ENCODE measurements at places on chromosomes 13 and 19.

DNA sequence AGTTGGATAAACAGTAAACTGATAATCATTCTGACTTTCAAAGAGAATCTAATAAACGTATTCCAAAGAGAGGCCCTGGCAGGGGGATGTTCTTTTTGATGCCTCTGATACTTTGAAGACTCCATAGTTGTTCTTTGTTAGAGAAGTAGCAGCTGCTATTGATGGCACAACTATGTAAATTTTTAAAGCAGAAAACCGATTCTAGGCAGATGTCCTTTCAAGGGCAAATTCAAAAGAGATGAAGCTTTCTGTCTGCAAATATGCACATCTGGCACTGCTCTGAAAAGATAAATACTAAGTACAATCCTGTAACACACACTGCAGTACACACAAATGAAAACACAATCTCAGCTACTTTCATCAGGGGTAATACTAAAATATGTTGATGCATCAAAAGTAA lies 250.1 kb downstream of the VWA8 start:
- no peak for DNase-seq

DNA sequence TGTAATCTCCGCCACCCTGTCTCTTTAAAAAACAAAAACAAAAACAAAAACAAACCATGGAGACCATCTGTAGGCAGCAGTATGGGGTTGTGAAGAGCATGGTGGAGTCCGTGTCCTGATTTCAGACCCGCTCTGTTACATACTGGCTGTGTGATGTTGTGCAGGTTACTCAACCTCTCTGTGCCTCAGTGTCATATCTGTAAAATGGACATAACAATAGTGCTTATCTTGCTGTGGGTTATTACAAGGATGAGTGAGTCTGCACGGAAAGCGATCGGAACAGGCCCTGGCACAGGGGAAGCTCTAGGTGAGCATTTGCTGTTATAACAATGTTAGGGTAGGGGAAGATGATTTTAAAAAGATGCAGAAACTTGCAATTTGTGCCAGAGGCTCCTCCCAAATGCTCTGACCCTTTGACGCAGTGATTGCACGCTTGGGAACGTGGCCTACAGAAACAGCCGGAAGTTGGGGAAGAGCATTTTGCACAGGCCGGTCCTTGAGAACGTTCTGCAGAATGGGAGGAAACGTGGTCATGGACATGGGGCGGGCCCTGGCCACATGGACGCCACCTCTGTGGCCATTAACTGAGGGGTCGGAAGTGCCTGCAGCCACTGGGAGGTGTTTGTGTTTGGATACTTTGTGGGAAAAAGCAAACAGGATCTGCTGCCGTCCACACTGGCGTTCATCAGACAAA lies 15.7 kb upstream of the SELENOW start:
- DNase-seq = no peak

- DNase-seq = no peak
Observed at GRCh38 chr13:35857769-35858168, 273.4 kb downstream of the DCLK1 start.

GRCh38 chr13:67421475-67421874 lies 191.3 kb upstream of the PCDH9 start:
- no peak for DNase-seq

GRCh38 chr13:46962281-46962941 lies 65.6 kb upstream of the HTR2A start:
- no peak for DNase-seq

DNA sequence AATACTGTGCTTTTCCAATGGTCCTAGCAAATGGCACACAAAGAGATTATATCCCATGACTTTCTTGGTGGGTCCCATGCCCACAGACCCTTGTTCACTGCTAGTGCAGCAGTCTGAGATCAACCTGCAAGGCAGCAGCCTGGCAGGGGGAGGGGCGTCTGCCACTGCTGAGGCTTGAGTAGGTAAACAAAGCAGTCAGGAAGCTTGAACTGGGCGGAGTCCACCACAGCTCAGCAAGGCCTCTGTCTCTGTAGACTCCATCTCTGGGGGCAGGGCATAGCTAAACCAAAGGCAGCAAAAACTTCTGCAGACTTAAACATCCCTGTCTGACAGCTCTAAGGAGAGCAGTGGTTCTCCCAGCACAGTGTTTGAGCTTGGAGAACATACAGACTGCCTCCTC lies 82.9 kb downstream of the ZNF737 start:
- no peak for DNase-seq

GRCh38 chr13:102361113-102361512 lies 40.7 kb downstream of the FGF14 start:
- no peak for DNase-seq

- no peak for DNase-seq
Observed at GRCh38 chr13:114135731-114136171, 3.3 kb upstream of the RASA3 start.

DNA sequence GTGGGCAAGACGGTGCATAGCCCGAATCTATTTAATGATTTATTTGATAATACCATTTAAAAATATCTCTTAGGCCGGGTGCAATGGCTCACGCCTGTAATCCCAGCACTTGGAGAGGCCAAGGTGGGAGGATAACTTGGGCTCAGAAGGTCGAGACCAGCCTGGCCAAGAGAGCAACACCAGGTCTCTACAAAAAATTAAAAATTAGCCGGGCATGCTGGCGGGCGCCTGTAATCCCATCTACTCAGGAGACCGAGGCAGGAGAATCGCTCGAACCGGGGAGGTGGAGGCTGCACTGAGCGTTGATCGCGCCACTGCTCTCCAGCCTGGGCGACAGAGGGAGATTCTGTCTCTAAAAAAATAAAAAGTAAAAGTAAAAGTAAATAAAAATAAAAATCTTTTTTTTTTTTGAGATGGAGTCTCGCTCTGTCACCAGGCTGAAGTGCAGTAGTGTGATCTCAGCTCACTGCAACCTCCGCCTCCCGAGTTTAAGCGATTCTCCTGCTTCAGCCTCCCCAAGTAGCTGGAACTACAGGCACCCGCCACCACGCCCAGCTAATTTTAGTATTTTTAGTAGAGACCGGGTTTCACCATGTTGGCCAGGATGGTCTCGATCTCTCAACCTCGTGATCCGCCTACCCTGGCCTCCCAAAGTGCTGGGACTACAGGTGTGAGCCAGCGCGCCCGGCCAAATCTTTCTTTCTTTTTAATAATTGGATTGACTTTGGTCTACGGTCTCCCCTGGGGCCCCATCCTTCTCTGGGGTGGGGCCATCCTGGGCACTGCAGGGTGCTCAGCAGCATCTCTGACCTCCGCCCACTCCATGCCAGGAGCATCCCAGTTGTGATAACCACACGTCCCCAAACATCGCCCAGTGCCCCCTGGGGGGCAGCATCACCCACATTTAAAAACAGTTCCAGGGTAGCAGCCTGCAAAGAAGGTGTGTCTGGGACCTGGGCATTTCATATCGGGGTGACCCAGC lies 90.7 kb downstream of the GNG7 start:
- no peak for DNase-seq

- no peak for DNase-seq
Observed at GRCh38 chr13:100549316-100549715, 39.3 kb downstream of the GGACT start.

DNA sequence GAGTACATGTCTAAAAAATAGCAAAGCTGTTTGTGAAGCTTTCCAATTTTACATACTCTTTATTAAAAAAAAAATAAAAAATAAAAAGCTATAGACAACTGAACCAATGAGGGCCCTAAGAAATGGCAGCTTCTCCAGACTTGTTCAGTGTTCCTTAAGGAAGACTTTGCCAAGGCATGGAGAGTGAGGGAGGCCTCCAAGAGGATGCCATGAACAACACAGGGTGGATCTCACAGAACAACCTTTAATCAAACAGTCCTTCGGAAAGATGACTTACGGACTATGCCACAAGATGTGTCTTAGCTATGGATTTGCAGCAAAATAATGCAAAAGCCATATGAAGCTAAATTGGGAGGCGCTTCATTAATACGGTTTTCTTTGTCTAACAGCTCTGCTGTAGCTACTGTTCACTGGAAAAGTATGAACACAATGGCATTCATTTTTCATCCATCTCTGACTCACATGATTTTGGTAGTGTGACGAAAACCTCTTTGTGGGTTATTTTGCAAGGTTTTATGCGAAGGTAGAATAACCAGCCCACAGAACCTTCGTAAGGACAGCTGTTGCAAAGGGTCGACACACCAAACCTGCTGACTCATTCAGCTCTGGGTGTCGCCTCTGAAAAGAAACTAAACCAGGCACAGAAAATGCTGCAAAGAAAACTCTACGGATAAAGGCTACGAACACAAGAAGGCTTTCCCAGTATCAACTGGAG lies 27.7 kb downstream of the EFNB2 start:
- DNase-seq = no peak

GRCh38 chr13:28326056-28326455 lies 168.9 kb downstream of the FLT1 start:
- no peak for DNase-seq

GRCh38 chr19:33561261-33561660 lies 39.7 kb upstream of the PEPD start:
- DNase-seq = no peak

GRCh38 chr13:73274147-73274546 lies 215.3 kb downstream of the KLF5 start:
- DNase-seq = no peak

DNA sequence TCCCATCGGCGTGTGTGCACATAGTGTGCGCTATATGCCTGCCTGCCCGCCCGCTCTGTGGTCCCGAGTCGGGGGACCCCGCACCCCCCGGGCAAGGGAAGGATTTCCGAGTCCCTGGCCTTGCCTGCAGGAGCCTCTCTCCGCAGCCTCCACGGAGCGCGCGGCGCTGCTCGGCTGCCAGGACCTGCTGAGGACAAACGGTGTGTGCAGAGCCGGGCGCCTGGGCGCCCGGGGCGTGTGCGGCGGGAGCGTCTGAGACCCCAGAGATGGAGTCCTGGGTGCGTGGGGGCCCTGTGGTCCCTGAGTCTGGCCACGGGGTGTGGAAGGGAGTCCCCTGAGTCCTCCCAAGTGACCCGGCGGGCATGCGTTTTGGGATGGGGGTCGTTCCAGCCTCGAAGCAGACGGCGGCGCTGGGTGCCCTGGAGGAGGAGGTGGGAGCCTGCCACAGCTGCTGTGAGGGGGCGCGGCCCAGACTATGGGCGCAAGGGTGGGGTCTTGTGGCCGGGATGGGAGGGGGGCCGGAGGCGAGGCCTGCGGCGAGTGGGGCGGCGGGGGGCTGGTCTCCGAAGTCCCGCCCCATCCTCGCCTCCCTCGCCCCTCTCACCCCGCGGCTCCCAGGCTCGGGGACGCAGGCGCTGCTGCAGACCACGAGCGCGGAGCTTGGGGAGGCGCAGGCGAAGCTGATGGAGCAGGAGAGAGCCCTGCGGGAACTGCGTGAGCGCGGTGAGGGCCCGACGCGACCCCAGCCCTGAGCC lies 25.3 kb downstream of the CLEC4M start:
- no peak for DNase-seq

GRCh38 chr13:52669677-52670076 lies 17.0 kb downstream of the SUGT1 start:
- DNase-seq = no peak

- DNase-seq = peak; percentile 90
Observed at GRCh38 chr19:58439576-58440554, at the start of gene ZNF132. Gene ZNF132, minus strand, starts transcription at chr19:58440153. Its CDS starts 332 bp downstream, at chr19:58439821.

GRCh38 chr13:66984241-66984640 lies 245.9 kb downstream of the PCDH9 start:
- DNase-seq = no peak

DNA sequence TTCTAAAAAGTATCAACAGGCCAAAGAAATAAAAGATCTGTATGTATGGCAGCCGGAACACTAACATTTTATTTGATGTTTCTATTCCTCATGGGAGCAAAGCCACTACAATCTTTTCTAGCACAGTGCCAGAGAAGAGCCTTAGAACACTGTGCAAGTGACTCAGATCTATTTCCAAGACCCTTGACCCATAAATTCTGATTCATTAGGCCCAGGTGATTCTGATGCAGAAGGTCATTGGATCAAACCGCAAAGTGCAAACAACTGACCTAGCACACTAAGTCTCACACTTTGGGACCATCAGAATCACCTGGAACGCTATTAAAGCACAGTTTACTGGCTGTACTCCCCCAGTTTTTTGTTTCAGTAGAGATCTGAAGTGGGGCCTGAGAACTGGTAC lies 87.6 kb downstream of the MYCBP2 start:
- DNase-seq = no peak

DNA sequence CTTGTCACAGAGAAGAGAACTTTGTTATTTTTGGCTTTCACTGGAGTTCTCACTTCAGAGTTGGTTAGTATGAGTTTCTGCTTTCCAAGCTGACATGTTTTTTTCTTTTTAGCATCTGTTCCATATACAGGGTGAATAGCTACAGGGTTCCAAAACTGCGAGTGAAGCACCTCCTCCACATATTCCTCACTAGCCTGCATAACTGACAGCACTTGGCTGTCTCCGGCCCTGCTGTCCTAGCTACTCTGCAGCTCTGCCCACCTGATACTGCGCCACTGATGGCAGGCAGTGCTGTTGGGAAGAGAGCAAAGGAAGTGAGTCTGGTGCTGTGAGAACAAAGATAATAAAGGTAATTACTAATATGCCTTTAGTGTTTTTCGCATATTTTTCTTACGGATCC lies 6.8 kb downstream of the ATP8A2 start:
- no peak for DNase-seq

GRCh38 chr13:40181203-40181845 lies 485.1 kb downstream of the FOXO1 start:
- no peak for DNase-seq

DNA sequence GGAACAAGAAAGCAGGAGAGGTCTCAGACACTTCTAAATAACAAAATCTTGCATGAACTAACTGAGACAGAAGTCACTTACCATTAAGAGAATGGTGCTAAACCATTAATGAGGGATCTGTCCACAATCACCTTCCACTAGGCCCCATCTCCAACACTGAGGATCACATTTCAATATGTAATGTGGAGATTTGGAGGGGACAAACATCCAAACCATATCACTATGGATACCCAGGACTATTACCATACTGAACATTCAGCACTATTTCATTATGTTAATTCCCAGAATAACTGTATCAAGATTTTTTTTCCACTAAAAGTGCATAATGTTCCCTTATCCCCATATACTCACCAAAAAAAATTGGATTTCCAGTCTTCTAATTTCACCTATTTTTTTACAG lies 491.8 kb downstream of the LMO7 start:
- DNase-seq = no peak

GRCh38 chr19:18294467-18294864 lies 13.0 kb upstream of the JUND start:
- DNase-seq = no peak

DNA sequence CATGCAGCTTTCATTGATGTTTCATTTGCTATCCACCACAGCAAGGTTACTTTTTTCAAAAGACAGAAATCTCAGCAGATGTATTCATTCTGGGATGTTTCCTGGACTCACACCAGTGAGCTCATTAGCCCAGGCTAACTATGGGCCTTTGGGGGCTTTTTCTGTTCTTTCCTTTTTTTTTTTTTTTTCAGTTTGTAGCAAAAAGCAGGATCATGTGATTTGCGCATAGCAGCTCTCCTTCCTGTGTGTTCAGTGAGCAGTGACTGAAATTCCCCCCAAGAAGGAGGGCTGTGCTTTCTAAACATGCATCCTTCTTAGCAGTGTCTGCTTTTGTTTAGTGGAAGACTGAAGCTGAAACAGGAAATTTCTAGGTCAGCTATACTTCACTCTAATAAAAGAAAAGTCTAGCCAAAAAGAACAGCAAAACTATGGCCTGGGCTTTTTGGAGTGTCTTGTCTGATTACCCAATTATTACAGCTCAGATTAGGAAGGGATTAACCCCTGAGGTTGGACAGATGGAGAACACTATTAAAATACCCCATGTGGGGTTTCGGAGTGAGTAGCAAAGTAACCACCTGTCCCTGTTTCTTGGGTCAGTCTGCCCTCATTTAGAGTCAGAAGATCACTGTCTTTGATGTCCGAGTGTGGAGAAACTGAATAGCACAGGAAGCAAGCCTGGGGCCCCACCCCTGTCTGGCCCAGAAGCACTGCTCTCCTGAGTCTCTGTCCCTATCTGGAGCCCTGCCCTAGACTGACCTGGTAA lies 8.9 kb upstream of the AMER2 start:
- DNase-seq = no peak

All from GM12892 (cell line).